ENCODE measurements at places on chromosomes 11 and 22.

DNA sequence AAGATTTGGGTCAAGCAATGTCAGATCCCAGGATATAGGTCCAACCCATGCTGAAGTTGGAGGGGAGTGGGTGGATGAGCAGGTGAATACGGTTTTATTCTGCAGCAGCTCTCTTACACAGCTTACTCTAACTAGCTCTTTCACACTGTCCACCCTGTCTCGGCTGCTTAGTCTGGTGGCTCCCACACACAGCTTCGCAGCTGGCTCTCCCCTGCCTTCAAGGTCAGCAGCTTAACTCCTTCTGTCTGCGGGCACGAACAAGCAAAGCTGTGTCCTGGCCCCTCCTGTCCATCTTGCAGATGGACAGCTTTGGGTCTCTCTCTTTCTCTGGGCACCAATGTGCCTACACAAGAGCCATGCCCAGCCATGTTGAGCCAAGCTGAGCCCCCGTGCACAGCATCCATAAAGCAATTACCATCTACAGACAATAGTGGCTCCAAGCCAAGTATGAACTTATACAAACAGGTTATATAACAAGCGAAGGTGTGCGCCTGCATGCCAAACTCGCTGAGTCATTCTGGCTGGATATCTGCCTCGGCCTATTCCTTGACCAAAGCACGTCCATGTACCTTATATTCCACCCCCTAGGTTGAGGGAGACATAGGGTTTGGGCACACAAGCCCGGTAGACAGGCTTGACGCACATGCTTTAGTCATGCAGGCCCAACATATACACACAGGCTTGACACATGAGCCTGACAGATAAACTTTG, 1307.8 kb upstream of the RAG2 start:
- DNase-seq = no peak

GRCh38 chr11:63940786-63941185, 2.0 kb downstream of the NAA40 start:
- DNase-seq = no peak

DNA sequence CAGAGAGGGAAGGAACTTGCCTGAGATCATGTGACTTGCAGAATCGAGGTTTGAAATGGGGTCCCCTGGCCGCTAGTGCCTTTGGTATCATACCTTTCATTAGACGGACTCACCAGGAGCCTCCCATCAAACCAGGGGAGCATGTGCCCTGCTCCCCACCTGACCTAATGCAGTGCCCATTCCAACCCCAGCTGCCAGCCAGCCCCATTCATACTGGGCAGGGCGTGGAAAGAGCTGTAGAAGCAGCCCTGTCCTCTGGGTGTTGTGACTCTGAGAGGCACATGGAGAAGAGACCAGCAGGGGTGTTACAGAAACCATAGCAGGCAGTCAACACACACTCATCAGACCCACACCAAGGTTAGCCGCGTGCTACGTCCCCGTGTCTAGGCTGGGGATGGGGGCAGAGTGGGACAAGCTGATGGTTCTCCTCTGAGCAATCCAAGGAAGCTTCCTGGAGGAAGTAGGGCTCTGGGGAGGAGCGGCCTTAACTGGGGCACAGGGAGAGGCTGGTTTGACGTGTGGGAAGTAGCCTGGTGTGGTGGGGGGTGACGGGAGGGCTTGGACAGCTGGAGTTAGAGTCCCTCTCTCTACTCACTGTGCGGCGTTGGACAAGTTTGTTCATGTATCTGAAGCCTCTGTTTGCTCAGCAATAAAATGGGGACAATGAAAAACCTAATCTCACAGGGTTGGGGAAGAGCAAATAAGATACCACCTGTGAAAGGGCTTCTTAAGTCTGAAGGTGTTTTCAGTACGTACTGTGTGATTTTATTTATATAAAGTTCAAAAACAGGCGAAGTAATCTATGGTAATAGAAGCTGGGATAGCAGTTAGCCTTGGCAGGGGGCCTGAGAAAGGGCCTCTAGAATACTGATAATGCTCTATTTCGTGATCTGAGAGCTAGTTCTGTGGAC, 14.0 kb downstream of the GRIK4 start:
- no peak for DNase-seq

- DNase-seq = no peak
Measured at GRCh38 chr11:63866211-63866610, 27.3 kb downstream of the MARK2 start.

- DNase-seq = no peak
Measured at GRCh38 chr11:134244593-134244992, 8.6 kb downstream of the THYN1 start.

- DNase-seq = no peak
Measured at GRCh38 chr11:26944866-26945664, 48.8 kb upstream of the FIBIN start.

DNA sequence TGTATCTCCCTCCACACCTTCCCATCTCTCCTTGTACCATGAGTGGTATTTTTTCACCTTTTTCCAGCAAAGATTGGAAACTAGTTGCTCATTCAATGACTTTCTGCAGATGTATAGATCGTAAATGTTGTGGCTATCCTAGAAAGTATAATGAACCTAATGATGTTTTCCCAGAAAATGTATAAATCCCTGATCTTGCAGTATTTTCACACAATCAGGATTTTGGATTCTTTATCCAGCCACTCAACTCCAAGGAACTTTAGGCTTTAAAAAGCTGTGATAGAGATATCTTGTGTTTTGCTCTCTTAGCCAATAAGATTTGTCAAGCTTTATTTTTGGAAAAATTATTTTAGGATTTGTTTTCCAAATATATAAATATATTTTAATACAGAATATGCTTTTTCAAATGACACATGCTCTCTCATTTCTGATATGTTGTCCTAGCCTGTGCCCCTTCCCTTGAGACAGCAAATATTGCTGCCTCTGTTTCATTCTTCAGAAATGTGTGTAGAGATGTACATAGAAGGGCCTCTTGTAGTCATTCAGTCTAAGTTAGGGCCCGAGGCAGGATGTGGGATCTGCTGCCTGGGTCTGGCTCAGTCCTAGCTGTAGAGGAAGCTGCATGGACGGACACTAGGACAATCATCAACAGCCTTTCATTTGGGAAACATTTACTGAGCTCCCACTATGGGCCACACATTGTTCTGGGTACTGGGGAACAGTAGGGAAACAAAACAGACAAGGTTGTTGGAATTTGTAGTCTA, 62.4 kb downstream of the NAV2 start:
- no peak for DNase-seq

GRCh38 chr11:115606498-115607220, 102.4 kb upstream of the CADM1 start:
- DNase-seq = no peak

- no peak for DNase-seq
Measured at GRCh38 chr11:125938418-125938817, 7.4 kb upstream of the VSIG10L2 start.

DNA sequence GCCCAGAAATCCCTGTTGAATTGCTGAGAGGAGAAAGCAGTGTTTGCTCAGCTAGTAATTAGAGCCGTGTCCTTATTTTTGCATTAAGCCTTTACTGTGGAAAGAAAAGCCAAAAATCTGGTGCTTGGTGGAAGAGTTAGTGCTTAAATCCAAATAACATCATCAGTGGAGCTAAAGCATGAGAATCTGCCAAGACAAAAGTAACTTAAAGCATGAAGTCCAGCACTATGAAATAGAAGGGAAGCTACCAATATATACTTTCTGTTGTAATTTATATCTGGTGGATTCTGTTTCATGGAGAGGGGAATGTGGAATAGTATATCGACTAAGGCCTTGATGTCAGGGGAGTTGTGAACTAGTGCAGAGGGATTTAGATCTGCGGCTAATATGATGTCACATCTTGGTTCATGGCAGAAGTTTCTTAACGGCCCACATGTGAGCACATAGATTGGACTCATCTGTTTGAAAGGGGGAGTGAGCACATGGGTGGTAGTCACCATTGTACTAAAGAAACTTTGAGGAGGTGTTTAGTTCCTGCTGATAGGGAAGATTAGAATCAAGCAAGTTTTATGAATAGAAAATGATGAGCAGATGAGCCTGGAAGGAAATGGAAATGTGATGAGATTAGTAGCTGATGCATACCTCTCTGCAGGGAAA, 224.4 kb upstream of the MTNR1B start:
- DNase-seq = peak; percentile 73

DNA sequence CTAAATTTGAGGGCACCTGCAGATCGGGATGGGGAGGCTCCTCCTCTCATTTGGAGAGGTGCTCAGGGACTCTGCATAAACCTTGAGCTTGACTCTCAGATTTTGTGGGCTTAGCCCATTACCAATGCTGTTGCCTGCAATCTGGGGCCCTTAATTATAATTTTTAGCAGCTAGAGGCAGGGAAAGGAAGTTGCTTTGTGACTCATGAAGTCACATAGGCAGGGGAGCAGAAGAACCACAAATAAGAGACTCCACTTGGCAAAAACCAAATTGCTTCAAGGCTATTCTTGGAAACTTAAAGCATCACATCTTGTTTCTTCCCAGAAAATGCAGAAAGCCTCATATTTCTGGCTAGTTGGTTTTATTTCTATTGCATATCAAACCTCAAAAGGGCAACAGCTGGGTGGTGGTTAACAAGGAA, 46.9 kb downstream of the MICAL2 start:
- no peak for DNase-seq

DNA sequence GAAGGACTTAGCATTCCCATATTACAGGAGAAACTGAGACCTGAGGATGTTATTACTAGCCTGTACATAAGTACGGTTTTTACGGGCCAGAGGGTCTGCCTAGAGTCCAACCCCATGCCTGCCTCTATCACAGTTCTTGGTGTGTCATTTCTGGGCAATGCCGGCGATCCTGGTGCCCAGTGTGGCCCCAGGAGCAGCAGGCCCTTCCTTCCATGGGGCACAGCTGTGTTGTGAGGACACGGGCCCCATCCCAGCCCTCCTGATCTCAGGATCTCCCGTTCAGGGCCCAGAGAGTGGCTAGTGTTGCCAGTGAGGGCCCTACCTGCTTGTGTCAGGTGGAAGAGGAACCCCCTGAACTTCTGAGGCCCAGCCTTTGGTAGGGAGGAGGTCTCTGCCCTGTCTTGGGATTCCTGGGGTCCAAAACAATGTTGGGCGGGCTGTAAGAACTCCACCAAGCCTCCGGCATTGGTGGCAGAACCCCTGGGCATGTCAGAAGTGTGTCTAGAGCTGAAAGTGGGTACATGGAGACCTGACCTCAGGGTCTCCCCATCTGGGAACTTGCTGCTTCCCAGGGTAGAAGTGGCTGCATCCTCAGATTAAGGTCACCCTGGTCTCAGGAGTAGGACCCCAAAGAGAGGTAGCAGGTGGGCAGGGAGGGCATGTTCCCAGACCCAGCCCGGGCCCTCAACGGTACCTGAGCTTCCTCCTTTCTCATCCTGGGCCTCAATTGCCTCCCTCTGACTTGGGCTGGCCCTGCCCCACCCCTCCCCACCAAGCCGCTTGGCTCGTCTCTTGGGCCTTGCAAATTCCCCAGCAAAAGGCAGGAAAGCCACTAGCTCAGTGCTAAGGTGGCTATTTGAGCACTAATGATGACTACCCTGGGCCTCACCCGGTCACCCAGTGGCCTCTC, 74.6 kb upstream of the KCNQ1OT1 start:
- DNase-seq = no peak

GRCh38 chr11:106724293-106724892, 293.9 kb downstream of the GUCY1A2 start:
- DNase-seq = peak; percentile 49

DNA sequence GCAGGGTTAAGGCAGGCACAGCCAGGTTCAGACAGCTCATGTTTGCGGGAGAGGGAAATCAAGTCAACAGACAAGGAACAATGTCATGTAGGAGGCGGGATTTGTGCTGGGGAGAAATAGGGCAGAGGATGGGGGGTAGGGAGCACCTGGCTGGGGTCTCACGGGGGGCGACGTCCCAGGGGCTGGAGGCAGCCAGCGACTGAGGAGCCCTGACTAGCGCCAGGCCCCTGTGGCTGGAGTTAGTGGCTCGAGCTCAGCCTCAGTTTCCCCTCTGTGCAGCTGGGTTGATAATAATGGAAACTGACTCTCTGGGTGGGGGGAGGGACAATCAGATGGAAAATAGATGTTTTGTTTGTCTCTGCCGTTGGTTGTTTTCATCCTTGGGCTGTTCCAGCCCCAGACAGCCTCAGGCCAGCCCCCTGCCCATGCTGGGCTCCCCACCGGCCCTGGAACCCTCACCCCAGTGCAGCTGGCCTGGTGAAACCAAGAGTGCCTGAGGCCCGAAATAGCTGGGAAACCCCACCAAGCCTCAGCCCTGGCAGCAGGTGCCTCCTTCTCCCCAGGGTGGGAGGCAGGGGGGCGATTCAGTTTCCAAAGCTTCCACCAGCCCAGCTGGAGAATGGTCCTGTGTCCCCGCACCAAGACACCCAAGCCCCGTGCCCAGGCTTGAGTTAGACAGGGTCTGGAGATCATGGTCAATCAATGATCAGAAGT, 44.1 kb downstream of the IGLL5 start:
- DNase-seq = no peak

DNA sequence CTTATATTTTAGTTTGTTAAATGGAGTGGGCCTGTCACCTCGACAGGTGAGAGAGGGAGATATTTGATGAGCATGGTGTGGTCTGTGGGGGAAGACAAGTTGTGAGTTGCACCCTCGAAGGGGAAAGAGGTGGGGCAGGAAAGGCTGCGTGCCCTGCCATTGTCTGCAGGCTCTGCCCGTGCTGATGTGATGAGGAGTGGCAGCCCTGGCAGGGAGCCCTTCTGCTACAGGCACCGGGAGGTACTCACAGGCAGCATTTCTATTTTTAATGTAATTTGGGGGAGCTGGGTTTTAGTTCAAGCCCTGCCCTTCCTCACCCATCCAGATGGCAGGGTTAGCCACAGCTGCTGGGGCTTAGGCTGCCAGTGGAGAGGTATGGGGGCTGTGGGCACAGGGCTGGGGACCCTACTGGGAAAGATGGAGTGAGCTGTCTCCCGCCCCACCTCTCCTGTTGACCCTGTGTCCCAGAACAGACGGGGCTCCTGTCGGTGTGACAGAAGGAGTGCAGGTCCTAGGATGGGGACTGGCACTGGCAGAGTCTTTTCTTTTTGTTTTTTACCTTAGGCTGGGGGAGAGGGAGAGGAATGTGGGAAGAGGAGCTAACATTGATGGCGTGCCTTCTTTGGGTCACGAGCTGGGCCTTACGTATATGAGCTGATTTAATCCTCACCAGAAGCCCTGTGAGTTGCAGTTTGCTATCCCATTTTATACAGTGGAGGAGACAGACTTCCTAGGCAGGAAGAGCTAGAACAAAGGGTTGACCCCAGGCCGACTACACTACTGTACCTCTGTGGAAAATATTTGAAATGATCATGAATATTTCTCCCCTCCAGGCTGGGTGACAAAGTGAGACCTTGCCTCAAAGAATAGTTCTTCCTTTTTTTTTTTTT, 51.6 kb downstream of the CEP164 start:
- no peak for DNase-seq

- DNase-seq = no peak
Measured at GRCh38 chr11:47179655-47179991, 2.9 kb upstream of the ARFGAP2 start.

- DNase-seq = no peak
Measured at GRCh38 chr11:127115844-127116243, 115.3 kb upstream of the KIRREL3 start.

- DNase-seq = no peak
Measured at GRCh38 chr11:59545179-59546020, 34.1 kb downstream of the OR4D9 start.

- no peak for DNase-seq
Measured at GRCh38 chr11:9150501-9150900, 59.1 kb upstream of the SCUBE2 start.

Data from putamen (tissue), 1 donor.